Naive thymus-derived CD8-positive, alpha-beta T cell (primary cell): ENCODE measurements at places on chromosomes 7 and 10. TPM values are rescaled to one million over a fixed set of nuclear protein-coding genes. Genes with fewer than 3 reads are reported as not detected.
A peak's percentile ranks its signal among the peaks of the same experiment; 100 is the strongest.

DNA sequence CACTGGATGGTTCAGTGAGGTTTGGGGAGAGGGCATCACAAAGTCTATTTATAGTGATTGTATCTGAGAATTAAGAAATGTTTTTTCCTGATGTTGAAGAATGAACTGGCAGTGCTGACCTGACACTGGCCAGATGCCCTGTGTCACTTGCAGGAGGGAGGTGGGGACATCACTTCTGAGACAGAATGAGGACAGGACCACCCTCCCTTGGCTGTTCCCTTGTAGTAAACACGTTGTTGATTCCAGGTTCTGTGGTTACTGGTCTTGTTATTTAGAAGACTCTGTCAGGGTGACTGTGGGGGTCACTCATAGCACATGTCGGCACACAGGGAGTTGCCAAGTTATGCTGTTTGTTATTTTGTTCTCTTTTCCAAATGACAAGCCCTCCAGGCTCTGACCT is 126.4 kb downstream of the ADCY1 start:
- no peak for DNase-seq

- no peak for DNase-seq
These were observed 231.5 kb downstream of the STK31 start for GRCh38 chr7:23941551-23941950.

- DNase-seq, result no peak
These were observed 47.7 kb downstream of the HABP2 start for GRCh38 chr10:113600569-113600968.

GRCh38 chr10:1731592-1731991 is 5.7 kb downstream of the ADARB2 start:
- no peak for DNase-seq

DNA sequence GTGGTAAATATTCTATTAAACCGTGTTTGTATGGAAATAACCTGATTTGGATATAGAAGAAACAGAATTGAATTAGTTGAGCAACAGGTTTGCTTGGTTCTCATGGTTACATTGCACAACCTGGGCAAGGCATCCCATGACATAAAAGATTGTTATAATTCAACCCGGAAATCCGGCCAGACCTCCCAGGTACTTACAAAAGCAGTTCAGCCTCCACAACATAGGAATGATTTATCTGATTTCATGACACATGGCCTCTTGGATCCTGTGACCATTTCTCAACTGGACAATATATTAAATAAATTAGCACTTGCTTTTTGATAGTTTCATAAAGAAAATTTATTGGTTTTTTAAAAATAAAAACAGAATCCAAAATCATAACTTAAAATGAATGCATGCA is 55.1 kb upstream of the PTPN12 start:
- DNase-seq, result no peak

- no peak for DNase-seq
These were observed 1183.4 kb upstream of the AUTS2 start for GRCh38 chr7:68414631-68415425.

DNA sequence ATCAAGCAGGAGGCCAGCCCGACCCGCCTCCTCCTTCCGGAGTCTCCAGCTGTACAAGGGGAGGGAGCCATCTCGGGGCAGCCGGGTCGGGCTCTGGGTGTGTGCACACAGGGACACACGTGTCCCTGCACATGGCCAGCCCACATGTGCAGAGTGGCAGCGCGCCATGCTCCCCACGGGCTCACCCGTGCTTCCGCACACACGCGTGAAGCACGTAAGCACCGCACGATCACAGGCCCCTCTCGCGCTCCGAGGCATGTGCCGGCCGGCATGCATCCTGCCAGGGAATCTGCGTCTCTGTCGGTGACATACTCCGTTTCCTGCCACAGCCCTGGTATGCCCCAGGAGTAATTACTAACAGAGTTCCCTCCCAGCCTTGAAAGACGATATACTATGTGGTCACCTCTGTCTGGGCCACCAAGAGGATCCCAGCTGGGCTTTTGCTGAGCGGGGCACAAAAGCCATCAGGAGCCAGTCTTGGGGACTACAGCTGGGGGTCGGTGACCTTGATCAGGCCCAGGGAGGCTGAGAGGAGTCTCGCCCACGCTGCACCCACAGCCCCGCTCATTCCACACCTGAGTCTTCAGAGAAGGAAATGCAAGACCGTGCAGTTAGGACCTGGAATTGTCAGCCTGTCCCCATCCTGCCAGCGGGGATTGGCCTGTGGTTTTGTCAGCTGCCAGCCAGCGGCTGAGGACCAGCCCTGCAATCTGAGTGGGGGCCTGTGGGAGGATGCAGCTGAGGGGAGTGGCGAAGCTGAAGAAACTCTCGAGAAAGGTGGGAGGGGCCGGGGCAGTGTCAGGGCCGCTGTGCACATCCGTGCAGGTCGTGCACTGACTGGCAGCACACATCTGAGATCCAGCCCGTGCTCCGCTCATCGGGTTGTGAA is 11.0 kb upstream of the LFNG start:
- DNase-seq, result peak; percentile 70

DNA sequence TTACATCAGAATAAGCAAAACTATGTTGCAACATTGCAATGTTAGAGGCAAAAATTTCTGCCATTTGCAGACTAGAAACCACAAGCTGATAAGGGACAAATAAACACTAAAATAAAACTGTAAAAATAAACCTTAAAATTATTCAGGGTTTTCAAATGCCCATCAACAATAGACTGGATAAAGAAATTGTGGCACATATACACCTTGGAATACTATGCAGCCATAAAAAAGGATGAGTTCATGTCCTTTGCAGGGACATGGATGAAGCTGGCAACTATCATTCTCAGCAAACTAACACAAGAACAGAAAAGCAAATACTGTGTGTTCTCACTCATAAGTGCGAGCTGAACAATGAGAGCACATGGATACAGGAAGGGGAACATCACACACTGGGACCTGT is 385.0 kb downstream of the PHF14 start:
- no peak for DNase-seq

DNA sequence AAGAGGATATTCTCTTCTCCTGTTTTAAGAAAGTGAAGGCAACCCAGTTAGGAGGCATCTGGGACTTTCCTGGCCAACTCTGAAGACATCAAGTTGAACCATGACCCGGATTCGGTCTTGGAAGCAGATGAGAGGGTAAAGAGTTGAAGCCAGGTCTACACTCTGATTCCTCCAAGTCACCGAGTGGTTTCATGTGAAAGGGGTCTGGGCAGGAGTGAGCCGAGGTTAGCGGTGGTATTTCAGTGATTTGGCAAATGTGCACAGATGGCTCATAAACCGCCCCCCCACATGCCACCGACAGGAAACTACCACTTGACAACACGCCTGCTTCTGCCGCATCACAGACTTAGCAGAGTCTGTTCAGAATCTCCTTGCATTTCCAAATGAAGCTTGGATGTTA is 11.4 kb upstream of the REPIN1 start:
- DNase-seq, result peak; percentile 67

GRCh38 chr7:132164558-132165125 is 411.6 kb downstream of the PLXNA4 start:
- DNase-seq, result no peak

- DNase-seq, result no peak
These were observed 15.4 kb upstream of the BTBD16 start for GRCh38 chr10:122255509-122256301.

DNA sequence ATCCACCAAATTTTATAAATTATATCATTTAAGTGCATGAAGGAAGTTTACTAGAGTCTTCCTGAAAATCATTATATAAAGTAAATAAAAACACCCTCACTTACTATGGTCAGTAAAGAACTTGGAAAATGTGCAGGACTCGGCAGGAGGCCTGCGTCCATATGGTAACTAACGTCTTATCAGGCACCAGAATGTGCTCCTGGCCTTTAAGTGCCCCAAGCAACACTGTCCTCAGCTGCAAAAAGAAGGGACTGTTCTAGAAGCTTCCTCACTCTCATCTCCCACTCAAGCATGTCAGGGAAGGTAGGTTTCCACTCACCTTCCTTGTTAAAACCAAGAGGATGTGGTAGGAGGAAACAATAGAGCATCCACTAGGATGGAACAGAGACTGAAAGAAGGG is 11.3 kb downstream of the SFMBT2 start:
- no peak for DNase-seq

GRCh38 chr10:88270871-88271713 is 312.0 kb downstream of the RNLS start:
- DNase-seq, result no peak

GRCh38 chr7:133796782-133797745 is 330.1 kb upstream of the LRGUK start:
- DNase-seq, result no peak

DNA sequence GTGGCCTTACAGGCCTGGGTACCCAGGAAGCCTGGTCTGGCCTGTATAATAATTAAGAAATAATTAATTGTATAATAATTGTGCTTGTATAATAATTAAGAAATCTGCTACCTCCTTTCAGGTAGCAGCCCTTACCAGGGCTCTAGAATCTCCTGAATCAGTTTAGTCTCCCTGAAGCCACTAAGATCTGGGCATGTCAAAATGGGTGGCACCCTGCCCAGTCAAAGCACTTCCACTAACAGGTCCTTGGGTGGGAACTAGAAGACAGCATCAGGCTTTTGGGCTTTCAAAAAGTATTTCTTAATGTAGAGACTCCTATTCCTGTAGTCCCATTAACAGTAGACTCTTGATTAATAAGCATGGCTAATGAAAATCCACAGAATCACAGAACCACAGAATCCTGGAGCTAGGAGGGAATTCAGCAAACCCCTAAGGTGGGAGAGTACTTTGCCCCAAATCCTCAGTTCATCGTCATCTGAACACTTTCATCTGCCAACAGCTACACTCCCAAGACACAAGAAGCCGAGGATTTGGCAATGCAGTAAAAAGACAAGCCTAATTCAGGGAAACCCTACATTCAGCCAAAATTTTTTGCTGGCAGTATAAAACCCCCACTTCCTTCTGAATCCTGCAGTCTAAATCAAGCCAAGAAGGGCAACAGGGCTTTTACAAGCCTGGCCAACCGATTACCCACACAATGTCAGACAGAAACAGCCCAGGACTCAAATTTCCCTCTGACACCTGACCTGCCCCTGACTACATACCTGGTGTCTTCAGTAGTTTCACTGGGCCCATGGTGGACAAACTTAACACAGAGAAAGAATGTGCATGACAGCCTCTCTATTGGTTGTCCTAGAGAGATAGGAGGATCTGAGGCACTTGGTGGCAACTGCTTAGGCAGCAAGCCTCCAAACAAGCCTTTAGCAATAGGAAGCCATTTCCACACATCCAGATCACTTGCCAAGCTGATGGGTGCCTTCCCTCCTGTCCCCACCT is 5.9 kb upstream of the IL6 start:
- no peak for DNase-seq

GRCh38 chr10:63267414-63268148 is 134.5 kb downstream of the NRBF2 start:
- DNase-seq, result no peak

DNA sequence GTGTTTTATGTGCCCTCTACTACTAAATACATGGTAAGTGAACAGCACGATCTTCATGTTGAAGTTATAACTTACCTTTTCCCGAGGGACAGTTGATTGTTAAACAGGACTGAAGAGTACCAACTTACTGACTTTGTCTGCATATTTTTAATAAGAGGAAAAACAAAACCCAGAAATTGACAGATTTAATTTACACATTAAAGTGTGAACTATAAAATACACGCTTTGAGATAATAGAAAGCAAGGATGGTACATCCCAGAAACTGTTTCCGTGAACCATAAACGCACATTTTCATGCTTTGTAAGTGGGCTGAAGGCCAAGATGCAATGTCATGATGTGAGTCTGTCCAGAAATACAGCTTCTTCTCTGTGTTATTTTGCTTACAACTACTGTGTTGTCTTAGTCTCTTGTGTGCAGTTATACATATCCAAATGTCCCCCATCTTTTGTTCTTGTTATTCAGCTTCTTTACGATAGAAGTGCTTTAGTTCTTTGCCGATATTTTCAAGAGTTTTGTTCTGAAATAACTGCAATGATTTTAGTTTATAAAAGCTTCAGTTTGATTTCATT is 190.1 kb downstream of the MLLT10 start:
- DNase-seq, result no peak

DNA sequence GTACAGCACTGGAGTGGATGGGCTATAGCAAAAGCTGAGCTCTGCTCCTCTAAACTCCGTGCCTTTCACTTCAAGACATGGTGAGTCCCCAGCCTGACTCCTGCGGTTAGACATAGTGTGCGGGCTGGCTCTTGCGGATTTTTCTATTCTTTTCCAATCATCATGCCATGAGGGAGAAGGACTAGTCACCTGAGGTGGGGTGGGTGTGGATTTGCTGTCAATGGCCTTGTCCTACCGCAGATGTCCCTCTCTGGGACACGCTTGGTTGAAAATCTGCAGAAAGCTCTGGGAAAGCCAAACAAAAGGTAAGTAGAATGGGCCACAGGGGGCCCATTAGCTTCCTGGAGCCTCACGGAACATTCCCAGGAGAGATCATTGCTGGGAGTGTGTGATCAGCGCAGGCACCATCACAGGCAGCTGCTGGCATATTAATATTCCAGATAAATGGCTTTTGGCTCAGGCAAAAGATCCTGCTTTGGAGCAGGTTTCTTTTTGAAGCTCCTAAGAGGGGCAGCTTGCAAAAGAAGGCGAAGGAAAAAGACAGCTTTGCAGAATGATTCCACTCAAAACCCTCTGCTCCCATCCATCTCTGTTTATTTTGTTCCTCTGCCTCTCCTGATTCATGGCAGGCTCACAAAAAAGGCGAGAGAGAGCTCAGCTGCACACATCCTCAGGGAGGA is 509.0 kb upstream of the ZMIZ1 start:
- no peak for DNase-seq

DNA sequence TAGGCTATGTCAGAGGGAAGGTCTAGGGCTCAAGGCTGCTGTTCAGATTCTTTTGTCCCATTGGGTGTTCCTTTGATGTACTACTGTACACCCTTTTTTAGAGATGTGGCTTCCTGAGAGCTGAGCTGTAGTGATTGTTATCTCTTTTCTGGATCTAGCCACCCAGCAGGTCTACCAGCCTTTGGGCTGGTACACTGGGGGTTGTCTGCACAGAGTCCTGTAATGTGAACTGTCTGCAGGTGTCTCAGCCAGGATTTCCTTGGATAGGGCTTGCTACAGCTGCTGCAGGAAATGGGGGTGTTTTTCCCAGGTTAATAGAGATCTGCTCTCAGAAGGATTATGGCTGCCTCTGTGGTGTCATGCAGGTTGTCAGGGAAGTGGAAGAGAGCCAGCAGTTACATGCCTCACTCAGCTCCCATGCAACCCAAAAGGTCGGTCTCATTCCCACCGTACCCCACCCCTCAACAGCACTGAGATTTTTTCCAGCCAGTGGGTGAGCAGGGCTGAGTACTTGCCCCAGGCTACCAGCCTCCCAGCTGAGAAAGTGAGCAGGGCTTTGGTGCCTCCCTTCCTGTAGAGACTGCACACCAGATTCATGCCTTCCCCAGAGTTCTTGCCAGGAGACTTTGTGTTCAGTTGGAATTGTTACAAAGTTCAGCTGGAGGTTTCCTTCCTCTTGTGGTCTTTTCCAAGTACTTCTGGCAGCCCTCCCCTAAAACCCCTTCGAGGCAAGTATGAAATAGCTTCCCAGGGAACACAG is 63.3 kb downstream of the ZNF107 start:
- no peak for DNase-seq

ATRNL1 gene
- polyA plus RNA-seq, result not detected

GPC2 gene
- 0.42 TPM for polyA plus RNA-seq

CPA1 gene
- not detected for polyA plus RNA-seq

IKZF1 gene
- 145 TPM for polyA plus RNA-seq

CYP2W1 gene
- polyA plus RNA-seq, result not detected

CFTR gene
- not detected for polyA plus RNA-seq

SPACDR gene
- 0.28 TPM for polyA plus RNA-seq

PKD1L1 gene
- polyA plus RNA-seq, result 0.07 TPM

CLDN3 gene
- polyA plus RNA-seq, result not detected

TAC1 gene
- polyA plus RNA-seq, result not detected

ARF5 gene
- polyA plus RNA-seq, result 156 TPM

JCAD gene
- not detected for polyA plus RNA-seq

CC2D2B gene
- 0.36 TPM for polyA plus RNA-seq

ACHE gene
- polyA plus RNA-seq, result not detected
